ENCODE measurements at places on chromosomes 6 and 20.

DNA sequence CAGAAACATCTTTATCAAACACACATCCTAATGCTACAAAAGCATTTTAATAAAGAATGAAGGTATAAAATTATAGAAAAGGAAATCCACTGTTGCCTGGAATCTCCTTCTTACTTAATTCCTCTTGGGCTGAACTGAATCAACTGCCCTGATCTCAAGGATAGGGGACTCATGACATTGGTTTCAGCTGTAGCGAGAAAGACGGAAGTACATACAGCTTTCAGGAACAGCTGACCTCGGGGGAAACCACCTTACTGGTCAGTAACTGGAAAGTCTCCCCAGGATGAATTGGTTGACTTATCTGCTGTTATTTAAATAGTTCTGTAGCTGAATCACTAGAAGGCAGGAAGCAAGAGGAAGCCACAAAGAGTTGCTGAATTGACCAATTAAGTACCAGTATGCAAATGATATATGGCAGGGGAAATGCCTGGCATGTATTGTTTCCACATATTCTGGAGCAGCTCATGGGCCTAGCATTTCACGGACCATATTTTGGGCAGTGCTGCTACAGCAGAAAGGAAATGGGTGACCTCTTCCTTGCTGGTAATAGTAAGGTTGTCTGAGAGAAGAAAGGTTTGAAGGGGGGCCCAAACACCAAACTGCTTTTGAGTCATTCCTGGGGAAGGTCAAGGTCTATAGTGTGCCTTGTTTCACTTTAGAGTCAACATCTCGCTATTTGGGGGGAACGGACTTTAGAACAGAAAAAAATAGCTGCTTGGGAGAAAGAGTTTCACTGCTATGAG, 43.7 kb upstream of the MAP7 start:
- DNase-seq: no peak

GRCh38 chr20:8671370-8671961, 397.4 kb upstream of the PLCB4 start:
- DNase-seq: no peak

- peak; percentile 34 for DNase-seq
Measured at GRCh38 chr20:38875175-38875993, 50.8 kb upstream of the FAM83D start.

- no peak for DNase-seq
Measured at GRCh38 chr6:32126880-32127279, 1.2 kb downstream of the ATF6B start.

- peak; percentile 13 for DNase-seq
Measured at GRCh38 chr20:50048420-50049166, 64.4 kb downstream of the UBE2V1 start.

- no peak for DNase-seq
Measured at GRCh38 chr6:166660157-166660688, 33.2 kb upstream of the RPS6KA2 start.

GRCh38 chr20:12098421-12098820, 180.7 kb downstream of the BTBD3 start:
- no peak for DNase-seq

GRCh38 chr6:71453371-71453706, 164.7 kb downstream of the OGFRL1 start:
- no peak for DNase-seq

DNA sequence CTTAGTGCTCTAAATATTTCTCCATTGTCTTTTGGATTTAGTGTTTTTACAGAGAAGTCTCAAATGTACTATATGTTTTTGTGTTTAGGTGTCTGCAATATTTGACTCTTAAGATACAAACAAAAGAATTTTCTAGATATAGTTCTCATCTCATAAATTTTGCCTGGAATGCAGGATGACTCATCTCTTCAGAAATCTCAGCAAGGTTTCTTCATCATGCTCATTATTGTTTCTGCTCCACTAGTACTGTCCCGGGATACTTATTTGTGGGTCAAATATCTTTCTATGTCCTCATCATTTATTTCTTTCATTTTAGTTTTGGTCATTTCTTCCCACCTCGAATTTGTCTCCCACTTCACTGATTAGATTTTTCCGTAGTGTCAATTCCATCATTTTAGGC, 9.5 kb downstream of the AHI1 start:
- DNase-seq: no peak

DNA sequence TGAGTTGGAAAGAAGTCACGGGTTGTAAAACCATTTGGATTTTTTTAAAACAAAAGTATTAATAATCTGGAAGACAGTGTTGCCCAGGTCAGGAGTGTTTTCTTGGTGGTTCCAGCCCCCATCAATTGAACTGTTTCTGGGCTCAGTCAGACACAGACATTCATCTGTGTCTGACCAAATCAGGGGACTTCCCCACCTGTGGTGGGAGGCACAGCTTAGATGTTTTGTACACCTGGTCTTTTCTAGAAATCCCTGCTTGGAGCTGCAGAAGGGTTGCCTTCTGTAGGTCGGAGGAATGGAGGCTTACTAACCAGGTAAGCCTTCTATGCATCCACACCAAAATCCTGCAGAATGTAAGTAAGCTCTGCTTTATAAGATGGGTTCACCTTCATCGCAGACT, 63.6 kb downstream of the CDS2 start:
- DNase-seq: no peak

DNA sequence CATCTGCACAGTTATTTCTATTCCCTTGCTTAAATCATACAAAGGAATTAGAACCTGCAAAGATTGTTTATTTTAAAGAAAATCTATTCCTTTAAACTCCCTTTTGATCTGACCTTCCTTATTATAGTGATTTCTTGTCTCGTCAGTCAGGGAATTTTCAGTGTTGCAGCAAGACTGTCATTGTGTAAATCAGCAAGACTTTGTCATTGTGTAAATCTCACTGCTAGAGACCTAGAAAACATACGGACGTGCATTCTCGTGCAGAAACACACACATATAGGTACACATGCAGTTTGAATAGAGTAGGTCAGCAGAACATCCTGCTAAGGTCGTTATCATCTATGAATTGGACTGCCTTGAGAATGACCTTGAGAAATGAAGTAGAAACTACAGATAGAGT, 6.2 kb upstream of the SGK1 start:
- DNase-seq: no peak

- DNase-seq: no peak
Measured at GRCh38 chr6:36997811-36998722, 7.4 kb upstream of the FGD2 start.

- DNase-seq: no peak
Measured at GRCh38 chr20:62845416-62846160, 16.0 kb downstream of the TCFL5 start.

- no peak for DNase-seq
Measured at GRCh38 chr6:88358846-88359245, 192.7 kb upstream of the CNR1 start.

- no peak for DNase-seq
Measured at GRCh38 chr20:14919501-14920081, 582.2 kb upstream of the FLRT3 start.

DNA sequence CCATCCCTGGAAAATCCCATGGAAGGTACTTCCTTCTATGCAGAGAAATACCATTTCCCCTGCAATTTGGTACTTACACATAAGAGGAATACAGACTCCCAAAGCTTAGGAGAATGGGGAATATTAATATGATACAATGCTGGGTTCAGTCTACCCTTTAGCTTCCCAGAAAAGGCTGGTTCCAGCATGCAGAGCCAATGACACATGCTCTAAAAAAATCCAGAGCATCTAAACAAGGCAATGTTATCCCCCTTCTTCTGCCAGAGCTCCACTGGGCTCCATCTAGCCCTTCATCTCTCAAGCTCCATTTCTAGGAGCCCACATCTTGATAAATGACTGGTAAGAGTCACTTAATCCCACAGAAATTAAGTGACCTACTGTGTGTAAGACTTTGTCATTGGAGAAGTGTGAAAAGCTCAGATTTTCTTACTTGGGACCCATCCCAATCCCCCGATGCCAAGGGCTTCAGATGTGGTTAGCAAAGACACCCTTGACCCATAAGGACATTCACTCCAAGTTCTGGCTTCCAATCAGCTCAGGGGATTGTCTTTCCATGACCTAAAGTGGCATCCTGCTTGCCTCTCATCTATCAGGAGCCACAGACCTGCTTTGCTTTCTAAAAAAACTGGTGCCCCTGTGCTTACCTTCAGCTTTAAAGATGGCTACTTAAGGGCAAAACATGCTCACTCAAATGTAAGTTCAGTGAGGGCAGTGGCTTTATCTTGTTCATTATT, 137.5 kb downstream of the UNC5CL start:
- no peak for DNase-seq

DNA sequence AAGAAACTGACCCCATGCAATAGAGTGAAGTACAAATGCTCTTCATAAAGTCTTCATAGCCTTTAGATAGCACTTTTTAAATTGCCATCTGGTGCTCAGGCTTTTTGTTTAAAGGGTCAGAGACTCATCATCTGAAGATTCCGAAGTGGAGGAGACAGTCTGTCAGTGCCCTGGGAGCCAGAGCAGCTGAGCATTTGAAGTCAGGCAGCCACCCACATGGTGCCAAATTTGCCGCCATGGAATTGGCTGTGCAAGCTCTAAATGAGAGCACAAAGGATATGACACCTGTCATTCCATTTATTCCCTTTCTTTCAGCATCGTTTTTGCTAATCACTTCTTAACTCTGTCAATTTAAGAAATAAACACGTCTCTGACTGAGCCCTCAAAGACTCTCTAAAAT, 32.8 kb upstream of the CEP162 start:
- no peak for DNase-seq

DNA sequence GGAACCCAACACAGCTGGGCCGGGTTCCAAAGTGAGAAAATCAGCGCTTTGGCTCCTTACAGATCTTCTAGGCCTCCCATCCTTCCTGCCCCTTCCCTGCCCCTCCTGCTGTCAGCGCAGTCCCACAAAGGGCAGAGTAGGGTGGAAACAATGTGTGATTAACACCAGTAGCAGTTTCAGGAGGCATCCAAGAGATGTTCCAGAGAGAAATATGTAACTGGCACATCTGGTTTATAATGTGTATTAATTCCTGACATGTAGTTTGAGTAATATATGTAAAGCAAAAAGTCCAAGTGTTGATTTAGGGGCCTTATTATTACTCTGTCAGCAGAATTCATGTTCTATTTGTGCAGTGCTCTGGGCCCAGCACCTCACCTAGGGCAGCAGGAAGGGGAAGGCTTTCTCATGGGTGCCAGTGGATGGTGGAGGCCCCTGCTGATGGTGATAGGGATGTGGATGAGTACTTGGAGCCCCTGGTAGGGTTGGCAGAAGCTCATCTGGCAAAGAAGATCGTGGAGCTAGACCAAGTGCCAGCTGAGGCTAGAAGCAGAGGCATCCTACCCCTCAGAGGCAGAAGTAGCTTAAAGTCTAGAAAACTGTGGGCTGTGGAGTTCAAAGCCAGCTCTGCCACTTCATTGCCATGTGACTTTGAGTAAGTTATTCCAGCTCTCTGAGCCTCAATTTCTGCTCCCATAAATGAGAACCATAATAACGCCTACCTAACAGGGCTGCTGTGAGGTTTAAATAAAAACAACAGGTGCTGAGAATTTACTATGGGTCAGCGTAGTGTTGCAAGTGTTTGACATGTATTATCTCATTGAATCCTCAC, 22.4 kb upstream of the RALY start:
- no peak for DNase-seq

DNA sequence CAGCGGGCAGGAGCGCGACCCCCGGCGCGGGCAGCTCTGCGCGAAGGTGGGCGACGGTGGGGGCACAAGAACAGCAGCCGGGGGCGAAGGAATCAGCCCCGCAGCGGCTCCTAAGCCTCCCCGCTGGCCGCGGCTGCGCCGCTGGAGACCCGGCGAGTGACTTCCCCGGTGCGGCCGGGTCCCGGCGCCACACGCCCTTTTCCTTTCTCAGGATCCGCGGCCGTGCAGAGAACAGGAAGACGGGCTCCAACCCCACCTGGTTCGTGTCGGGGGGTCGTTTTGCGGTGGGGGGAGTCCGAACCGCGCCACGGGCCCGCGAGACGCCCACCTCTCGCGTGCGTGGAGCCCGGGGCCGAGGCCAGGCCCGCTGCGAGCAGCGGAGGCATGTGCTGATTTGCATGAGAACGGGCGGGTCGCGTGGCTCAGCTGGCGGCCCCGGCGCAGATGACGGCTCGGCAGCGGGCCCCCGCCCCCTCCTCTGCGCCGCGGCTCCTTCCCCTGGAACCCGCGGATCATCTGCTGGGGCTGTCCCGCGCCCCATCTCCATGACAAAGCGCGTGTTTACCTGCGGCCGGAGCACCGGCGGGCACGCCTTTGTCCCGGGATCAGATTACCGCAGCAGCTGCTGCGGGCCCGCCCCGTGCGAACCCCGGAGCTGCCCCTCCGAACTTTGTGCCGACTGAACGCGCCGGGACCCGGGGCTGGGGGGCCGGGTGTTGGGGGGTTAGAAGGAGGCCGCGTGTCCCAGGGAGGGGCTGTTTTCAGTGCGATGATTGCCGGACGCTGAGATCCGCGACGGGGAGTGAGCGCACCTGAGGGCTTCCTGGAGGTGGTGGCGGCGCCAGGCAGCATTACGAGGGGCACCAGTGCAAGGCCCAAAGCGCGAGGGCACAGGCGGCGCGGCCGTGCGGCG, 4.9 kb upstream of the DLL1 start:
- DNase-seq: no peak

DNA sequence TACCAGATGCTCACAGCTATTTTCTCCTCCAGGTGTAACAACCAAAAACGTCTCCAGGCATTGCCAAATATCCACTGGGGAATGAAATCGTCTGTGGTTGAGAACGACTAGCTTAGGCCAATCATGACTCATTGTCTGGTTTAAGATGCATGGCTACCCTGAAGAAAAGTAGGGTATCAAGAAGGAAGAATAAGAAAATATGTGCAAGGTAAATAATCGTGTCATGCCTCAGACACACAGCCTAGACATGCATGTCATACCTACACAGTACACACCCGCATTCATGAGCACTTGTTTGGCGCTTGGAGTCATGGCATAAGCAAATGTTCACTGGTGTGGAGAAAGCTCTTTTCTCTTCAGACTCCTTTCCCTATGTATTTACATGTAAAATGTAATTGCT, 745.7 kb downstream of the MAFB start:
- DNase-seq: no peak

GRCh38 chr20:47049771-47050170, 155.1 kb downstream of the EYA2 start:
- DNase-seq: no peak

GRCh38 chr6:168132531-168133167, 53.6 kb upstream of the FRMD1 start:
- no peak for DNase-seq

DNA sequence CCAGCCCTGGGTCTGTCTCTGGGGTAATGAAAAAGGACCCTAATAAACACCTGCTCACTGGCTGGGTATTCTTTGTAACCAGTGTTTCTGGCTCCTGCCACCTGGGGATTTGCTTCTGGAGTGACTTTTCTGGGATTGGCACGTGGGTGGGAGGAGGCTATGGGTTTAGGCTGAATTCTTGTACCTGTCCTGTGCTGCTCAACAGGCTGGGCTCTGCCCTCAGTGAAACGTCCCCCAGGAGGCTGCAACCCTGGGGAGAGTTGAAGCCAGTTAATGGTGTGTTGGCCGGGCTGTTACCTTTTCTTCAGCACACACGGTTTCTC, 6.8 kb downstream of the NPBWR2 start:
- no peak for DNase-seq

Measured in activated CD8-positive, alpha-beta memory T cell treated with anti-CD3 and anti-CD28 coated beads for 1 hour (primary cell).